ENCODE measurements at places on chromosomes 2 and 18.

DNA sequence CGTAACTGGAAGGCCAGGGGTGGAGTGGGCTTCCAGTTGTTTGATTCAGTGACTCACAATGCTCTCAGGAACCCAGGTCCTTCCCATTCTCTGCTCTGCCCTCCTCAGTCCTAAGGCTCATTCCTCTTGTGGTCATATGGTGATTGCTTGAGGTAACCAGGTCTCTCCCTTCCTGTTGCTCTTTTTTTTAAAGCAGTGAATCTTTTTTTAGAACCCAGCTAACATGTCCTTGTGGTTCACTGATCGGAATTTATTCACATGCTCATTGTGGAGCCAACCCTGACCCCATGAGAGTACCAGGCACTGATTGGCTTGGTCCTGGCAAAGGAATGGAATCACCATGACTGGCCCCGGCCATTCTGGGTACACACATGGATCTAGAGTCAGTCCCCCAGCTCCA is 7.4 kb downstream of the THNSL2 start:
- DNase-seq, result no peak

DNA sequence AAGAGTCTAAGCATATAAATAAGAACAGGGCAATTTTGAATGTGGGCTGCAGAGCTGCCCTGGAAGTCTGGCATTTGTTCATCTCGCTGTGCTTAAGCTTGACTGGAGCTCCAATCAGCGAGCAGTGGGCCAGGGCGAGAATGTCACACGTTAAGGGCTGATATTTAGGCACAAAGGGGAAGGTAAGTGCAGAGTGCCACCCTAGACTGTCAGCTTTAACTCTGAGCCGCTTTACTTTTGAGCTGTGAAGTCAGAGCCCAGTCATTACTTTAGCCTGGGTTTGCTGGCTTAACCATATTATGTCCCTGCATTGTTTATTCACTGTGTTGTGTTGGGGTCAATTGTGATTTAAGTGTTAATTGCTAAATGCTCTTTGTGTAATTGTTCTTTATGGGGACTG is 236.1 kb upstream of the SIX3 start:
- DNase-seq, result no peak

DNA sequence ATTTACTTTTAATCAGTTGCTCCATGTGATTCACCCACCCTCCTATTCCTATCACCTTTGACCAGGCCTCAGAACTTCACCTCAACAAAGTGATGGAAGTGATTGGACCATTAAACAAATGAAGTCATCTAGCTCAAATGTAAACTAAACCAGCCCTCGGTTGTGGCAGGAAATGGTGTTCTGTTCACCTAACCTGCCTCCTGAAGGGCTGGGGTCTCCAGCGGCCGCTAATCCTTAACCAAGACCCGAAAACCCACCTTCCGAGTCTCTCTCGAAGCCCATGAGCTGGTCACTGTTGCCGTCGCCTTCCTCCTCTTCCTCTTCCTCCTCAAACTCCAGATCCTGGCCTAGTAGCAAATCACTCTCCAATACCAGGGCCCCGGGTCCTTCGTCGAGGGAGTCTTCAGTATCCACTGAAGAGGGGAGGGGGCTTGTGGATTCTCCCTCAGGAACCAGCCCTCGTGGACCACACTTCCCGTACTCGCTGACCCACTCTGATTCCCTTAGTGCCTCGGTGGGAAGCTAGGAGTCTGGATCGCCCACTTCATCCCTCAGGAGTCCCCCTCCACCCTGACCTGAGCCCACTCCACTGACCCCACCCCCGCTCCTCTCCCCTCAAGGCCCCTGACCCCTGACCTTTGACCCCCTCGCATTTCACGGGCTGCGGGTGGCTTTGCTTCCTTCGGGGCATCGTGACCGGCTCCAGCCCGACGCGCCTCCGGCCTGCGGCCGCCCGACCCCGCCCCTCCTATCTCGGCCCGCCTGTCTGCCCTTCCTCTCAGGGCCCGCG is 503 bp downstream of the ZNF513 start:
- peak; percentile 46 for DNase-seq

GRCh38 chr2:191127235-191127634 is 23.6 kb downstream of the STAT4 start:
- no peak for DNase-seq

DNA sequence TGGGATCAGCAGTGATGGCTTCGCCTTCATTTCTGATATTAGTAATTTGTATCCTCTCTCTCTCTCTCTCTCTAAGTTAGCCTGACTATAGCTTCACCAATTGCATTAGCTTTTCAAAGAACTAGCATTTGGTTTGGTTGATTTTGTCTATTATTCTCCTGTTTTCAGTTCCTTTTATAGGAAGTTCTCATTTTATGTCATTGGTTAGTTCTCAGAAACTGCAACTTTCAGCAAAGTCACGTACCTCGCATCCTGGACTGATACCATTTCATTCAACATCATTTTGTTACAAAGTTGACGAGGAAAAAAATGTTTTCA is 450.8 kb downstream of the EIPR1 start:
- no peak for DNase-seq

GRCh38 chr2:216633616-216634369 is 573 bp downstream of the IGFBP2 start:
- DNase-seq, result no peak
